CD4-positive, alpha-beta T cell treated with Interleukin-1 beta for 1 hour (primary cell): ENCODE measurements at places on chromosomes 6 and 20.
A peak's percentile ranks its signal among the peaks of the same experiment; 100 is the strongest.

DNA sequence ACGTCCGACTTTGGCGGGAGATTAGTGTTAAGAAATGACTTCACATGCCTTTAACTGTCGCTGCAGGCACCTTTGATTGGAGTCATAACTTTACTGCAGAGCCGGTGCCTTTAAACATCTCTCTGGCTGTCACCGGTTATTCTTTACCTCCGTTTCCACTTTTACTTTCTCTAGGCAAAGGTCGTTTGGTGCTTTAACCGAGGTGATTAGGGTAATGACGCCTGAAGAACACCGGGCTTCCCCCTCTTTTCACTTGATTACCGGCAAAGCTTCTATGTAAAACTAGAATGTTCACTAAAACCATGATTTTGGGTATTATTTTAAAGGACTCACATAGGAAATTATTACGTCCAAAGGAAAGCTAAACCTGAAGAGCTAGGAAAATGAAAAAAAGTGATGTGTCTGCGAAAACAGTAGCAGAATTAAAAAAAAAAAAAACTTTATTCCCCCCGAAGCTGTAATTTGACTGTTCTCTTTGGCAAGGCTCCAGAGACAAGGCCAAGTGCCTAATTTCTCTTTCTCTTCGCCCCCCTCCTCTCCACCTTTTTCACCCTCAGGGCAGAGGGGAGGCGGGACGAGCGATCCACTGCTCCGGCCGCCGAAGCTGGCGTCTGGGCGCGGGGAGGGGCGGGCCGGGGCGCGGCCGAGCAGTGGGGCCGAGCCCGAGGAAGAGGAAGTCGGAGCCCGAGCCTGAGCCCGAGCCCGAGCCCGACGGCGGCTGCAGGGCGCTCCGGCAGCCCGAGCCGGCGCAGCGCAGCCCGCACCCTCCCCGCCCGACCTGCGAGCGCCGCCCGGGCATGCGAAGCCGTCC, at the start of gene PLEKHG1:
Gene PLEKHG1, plus strand, starts transcription at position 687 of the 811 bp plus-strand sequence. CDS start 133,797 bp downstream, outside the sequence.
- peak; percentile 58 for DNase-seq

DNA sequence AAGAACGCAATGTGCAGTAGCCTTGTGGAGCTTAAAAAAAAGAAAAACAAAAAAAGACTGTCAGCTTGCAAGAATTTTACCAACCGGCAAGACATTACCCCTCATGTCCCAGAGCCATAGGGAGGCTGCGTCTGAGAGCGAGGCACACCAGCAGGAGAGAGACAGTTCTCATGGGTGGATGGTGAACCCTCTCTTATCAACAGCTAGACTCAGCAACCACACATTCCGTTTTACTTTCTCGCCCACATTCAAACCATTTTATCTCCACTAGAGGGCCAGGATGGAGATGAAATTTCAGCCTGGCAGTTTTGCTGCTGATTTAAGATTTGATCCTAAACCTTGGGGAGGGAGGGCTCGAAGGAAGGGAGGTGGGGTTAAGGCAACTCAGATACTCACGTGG, 247.0 kb downstream of the ATXN1 start:
- no peak for DNase-seq

GRCh38 chr6:87482366-87482765, 9.6 kb downstream of the SLC35A1 start:
- no peak for DNase-seq

GRCh38 chr20:52096117-52096516, 95.5 kb downstream of the ZFP64 start:
- DNase-seq: no peak

DNA sequence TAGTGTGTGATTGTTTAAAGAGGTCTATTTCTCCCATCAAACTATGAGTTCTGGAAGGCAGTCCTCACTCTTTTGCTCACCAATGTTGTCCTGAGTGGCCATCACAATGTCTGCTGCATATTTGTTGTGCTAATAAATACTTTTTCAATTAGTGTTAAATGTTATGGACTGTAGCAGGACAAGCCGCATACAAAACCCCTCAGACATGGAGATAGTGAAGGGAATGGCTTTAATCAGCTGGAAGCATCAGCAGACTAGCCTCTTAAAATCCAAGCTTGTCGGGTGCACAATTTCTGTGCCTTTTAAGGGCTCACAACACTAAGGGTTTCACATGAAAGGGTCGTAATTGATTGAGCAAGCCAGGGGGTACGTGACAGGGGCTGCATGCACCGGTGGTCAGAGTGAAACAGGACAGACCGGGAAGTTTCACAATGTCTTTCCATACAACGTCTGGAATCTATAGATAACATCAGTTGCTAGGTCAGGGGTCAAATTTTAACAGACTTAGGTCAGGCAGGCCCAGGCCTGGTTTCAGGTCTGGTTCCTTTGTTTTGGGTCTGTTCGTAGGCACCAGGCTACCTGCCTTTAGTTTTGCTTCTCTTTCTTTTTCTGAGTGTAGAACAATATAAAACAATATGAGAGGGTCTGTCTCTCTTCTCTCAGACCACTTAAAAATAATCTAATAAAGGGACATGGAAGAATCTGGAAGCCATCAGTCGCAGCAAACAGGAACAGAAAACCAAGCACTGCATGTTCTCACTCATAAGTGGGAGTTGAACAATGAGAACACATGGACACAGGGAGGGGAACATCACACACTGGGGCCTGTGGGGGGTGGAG, 327.6 kb upstream of the HTR1E start:
- DNase-seq: no peak

DNA sequence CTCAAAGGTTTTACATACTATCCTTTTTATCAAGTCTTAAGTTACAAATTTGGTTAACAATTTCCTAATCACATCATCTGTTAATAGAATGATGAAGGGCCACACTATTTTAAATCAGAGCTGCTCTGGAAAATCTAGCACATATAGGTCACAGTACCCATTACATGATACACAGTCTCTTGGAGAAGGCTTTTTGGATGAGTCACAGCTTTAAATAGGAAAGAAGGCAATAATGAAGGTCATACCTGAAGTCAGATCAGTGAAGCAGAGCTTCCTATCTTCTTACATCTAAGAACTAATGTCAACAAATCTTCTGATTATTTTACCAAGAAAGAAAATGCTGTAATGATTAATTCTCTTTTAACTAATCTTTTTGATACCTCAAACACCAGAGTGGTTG, 248.5 kb downstream of the BTBD9 start:
- no peak for DNase-seq

- DNase-seq: no peak
These were observed 951 bp upstream of the OLIG3 start for GRCh38 chr6:137494988-137495702.

DNA sequence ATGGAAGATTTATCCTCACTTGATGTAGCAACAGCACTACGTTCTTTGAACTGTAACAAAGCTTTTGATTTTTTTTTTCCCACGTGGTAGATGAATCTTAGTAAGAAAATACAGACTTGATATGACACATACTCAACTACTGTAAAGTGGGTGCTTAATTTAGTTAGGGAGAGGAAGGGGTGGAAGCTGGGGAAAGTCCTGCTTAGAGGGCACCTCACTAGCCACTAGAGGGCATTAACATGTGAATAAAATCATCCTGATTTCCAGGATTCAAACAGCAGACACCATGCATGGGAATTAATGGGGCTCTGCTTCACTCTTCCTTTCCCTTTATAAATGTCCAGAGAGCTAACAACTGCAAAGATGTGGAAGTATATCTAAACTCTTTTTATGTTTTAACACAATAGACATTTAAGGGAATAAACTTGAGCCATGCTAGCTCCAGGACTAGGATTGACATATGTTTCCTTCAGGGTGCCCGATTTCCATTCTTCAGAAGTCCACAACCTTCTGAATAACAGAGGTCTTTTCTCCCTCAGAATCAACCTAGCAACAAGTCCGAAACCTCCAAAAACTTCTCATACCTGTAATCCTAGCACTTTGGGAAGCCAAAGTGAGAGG, 250.1 kb downstream of the ATXN1 start:
- no peak for DNase-seq

- no peak for DNase-seq
These were observed 114.8 kb upstream of the CD93 start for GRCh38 chr20:23200914-23201313.

DNA sequence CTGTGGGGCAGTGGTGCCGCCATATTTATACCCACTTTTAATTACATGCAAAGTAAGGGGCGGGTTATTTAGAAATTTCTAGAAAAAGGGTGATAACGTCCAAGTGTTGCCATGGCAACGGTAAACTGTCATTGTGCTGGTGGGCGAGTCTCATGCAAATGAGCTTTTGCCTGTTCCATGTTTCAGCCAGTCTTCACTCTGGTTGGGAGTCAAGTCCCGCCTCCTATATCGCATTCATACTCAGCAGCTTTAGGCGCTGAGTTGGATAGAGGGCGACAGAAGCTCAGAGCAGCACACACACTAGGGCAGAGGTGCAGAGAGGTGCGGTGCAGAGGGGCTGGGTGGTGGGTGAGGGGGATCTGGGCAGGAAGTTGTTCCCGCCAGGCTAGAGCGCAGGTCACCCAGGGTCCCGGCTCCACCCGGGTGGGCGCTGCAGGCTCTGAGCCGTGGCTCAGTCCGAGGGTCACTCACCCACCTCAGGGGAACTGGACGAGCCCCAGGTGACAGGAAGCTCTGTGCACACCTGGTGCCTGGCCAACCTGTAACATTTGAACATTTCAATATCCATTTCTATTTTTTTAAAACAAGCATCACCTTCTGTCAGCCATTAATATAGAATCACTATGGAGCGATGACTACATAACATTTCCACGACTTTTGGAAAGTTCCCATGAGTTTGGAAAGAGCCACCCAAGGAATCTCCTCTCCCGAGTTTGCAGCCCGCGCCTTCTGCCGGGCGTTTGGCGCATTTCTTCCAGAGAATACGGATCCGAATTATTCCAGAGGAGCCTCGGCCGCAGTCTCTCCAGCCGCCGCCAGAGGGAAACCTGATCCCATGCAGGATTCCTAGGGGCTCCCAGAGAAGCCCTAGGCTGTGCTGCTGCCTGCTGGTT, 89.1 kb upstream of the PHACTR3 start:
- no peak for DNase-seq
